Colonic mucosa (tissue), 4 donors: ENCODE measurements at places on chromosomes 1 and 21. TPM values are rescaled to one million over a fixed set of nuclear protein-coding genes. Genes with fewer than 3 reads are reported as not detected.

DNA sequence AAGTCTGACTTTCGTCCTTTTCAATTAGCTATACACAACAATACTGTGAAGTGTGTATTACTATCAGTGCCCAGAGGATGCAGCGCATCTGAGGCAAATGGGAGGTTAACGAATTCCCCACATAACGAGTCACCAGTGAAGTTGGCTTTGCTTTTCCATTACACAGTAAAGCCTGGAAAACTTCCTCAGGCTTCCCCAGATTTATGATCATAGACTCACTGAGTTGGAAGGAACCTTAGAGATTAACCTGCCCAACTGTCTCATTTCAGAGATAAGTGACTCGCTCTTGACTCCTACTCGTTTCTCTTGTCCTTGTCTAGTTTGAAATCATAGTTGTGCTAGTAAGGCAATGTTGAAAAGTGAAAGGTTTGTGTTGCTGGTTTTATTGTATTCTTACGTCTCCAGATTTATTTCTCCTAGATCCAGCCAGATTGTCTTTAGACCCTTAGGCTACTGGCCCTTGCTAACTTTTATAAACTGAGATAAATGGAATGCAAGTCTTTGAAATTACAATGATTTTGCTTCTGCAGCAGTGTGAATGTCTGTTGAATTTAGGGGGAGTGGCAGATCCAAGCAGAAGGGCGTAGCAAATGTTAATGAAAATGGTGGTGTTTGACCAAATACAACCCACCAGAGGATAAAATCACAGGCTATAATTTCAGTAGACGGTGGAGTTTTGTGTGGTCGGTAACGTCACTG lies 17.3 kb downstream of the S1PR1 start:
- H3K27ac ChIP-seq = no peak overlapping the region
- peaks cover 4% of the 10 kb centered on the region for H3K4me1 ChIP-seq
- no peak for DNase-seq
- H3K36me3 ChIP-seq = no peaks in the 10 kb centered on the region
- H3K27me3 ChIP-seq = no peaks in the 10 kb centered on the region
- no peak overlapping the region for H3K4me3 ChIP-seq

DNA sequence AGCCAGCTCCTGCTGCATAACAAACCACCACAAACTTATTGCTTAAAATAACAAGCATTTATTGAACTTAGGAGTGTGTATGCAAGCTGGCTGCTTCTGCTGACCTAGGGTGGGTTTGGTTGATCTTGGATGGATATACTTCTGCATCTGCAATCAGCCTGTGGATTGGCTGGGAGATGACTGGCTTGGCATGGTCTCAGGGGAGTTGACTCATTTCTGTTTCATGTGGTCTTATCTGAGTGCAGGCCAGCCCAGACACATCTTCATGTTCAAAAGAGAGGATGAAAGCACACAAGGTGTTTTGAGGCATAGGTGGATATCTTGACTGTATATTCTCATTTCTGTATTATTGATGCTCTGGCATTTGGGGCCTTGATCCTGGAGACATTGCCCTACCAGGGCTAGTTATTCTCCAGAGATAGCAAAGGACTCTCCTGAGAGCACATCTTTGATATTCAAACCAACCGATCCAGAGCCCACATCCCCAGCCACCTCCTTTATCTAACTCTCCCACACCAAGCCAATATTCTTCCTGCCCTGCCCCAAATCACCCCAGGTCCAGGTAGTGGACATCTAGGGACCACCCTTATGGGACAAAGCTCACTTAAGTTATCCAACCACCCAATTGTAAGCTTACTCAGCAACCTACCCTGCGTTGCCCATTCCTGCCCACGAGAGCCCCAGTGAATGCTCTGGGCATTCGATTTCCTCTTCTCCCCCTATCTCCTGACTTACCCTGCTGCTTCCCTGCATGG lies 350.8 kb downstream of the PTPRU start:
- H3K27ac ChIP-seq = no peak overlapping the region
- H3K4me3 ChIP-seq = no peak overlapping the region
- no peaks in the 10 kb centered on the region for H3K36me3 ChIP-seq
- H3K4me1 ChIP-seq = no peaks in the 10 kb centered on the region
- no peaks in the 10 kb centered on the region for H3K27me3 ChIP-seq
- DNase-seq = no peak

DNA sequence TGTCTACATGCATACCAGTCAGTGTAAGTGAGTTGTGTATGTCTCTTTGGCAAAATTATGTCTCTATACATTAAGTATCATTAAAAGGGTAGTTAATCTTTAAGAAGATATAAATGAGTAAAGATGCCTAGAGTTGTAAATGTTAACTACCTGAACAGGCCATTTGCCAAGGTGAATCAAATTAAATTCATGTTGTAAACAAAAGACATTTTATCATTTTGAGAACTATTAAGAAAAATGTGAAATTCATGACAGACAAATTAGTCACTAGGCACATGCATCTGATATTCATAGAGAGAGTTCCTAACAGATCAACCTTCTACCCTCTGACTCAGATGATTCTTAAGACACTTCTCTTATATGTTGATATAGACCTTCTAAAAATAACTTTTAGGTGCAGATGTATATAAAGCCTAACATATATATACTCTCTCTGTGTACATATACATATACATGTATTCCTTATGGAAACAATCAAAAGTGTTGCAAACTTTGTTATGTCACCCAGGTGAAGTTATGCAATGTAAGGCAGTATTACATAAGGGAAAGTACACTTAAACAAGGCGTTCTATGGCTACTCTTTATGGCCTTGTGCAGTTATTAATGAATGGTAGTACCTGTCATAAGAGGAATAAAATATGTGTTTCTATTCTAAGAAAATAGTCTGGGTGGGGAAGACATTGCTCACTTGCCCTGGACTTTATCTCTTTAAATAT lies at the start of gene TMPRSS15:
Gene TMPRSS15, minus strand, starts transcription at position 51 of the 716 bp plus-strand sequence. CDS start 163 bp downstream, outside the sequence.
- H3K4me1 ChIP-seq = no peaks in the 10 kb centered on the region
- no peak within 1 kb of the TSS for H3K4me3 ChIP-seq
- DNase-seq = no peak
- H3K27me3 ChIP-seq = no peaks in the 10 kb centered on the region
- no peak within 1 kb of the TSS for H3K27ac ChIP-seq

DNA sequence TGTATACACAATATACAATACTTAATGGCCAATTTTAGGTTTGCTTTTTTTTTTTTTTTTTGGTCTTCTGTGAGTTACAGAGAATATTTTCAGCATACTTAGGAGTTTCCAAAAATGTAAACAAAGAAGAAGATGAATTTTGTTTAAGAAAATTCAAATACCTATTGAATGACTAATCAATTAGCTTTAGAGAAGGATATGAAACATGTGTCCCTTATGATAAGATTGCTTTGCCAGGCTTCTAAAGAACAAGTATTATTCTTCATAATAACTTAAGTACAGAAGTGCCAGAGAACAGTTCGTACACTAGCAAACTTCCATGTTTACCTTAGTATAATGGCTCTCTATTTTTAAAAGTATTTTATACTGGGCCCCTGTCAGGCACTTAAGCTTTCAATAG lies 1191.0 kb upstream of the NCAM2 start:
- no peaks in the 10 kb centered on the region for H3K36me3 ChIP-seq
- H3K27me3 ChIP-seq = no peaks in the 10 kb centered on the region
- H3K27ac ChIP-seq = no peak overlapping the region
- no peak overlapping the region for H3K4me3 ChIP-seq
- DNase-seq = no peak
- H3K4me1 ChIP-seq = no peaks in the 10 kb centered on the region

GRCh38 chr1:34858901-34859445 lies 576 bp downstream of the SMIM12 start:
- no peaks in the 10 kb centered on the region for H3K27me3 ChIP-seq
- DNase-seq = peak; percentile 28
- H3K4me1 ChIP-seq = peaks cover 4% of the 10 kb centered on the region
- H3K4me3 ChIP-seq = peak overlapping the region; percentile 95
- H3K36me3 ChIP-seq = peaks cover 7% of the 10 kb centered on the region

DNA sequence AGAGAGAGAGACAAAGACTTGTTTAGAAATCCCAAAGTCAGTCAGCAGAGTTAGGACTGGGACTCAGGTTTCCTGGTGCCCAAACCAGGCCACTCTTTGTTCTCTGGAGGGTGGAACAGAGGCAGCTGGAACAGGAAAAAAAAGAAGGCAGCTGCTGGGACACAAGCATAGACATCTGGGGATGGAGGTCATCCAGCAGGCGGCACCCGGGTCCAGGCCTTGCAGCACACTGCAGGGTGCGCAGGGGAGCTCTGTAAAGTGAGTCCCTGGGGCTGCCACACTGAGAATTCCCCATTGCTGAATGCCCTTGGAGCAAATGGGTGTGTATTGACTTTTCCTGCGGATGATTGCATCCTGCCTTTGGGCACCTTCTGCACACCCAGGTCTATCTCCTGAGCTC lies 222.9 kb upstream of the CSF3R start:
- H3K27me3 ChIP-seq = no peaks in the 10 kb centered on the region
- DNase-seq = no peak
- no peaks in the 10 kb centered on the region for H3K4me1 ChIP-seq
- no peak overlapping the region for H3K27ac ChIP-seq
- H3K4me3 ChIP-seq = no peak overlapping the region

DNA sequence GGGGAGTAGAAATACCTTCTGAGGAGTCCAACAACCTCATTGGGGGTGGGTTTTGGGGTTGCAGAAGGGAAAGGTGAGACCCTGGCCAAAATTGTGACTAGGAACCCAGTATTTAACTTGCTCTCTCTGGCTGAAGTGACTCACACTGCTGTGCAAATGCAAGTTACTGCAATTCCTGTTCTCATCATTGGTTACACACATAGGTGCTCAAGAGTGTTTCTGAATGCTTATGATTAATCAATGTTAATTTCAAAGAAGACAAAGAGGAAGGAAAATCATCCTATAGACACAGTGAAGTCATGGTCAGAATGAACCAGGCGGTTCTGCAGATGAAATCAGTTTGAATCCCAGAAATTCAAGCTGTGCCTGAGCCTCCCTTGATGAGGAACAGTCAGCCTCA lies 3.1 kb downstream of the ASCL5 start:
- H3K4me1 ChIP-seq = no peaks in the 10 kb centered on the region
- H3K36me3 ChIP-seq = no peaks in the 10 kb centered on the region
- no peak overlapping the region for H3K27ac ChIP-seq
- H3K4me3 ChIP-seq = no peak overlapping the region
- DNase-seq = no peak
- no peaks in the 10 kb centered on the region for H3K27me3 ChIP-seq

DNA sequence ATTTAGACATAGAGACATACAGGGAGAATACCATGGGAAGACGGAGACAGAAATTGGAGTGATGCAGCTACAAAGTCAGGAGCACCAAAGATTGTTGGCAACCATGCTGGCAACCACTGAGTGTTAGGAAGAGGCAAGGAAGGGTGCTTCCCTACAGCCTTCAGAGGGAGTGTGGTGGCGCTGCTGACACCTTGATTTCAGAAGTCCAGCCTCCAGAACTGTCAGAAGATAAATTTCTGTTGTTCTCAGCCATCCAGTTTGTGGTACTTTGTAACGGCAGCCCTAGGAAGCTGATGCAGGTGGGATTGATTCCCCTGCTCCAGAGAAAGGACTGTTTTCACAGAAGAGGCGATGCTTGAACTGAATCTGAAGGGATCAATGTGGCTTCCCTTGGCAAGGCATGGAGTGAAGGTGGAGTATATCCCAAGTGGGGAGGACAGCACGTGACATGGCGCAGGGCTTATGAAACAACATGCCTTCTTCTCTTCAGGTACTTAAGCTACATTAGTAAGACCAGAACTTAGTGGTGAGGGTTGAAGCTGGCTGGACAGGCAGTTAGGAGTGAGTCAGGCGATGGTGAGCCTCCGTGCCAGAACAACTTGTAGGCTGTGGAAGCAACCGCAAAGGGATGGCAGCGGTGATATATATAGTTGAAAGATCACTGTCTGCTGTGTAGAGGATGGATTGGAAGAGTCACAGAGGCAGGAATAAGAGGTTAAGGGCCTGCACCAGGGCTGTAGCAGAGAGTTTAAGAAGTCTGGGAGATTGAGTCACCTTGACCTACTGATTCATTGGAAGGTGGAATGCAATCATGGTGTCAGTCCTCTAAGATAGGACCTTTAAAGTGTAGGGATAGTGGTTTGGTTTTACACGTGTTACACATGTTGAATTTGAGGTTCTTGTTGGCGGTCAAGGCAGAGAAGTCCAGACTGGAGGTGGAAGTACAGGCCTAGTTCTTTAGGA lies 2.1 kb downstream of the LEPR start:
- DNase-seq = no peak
- peaks cover 10% of the 10 kb centered on the region for H3K4me1 ChIP-seq
- H3K27ac ChIP-seq = peak overlapping the region; percentile 99

ANXA9 gene
- total RNA-seq = 0.40 TPM

DNA sequence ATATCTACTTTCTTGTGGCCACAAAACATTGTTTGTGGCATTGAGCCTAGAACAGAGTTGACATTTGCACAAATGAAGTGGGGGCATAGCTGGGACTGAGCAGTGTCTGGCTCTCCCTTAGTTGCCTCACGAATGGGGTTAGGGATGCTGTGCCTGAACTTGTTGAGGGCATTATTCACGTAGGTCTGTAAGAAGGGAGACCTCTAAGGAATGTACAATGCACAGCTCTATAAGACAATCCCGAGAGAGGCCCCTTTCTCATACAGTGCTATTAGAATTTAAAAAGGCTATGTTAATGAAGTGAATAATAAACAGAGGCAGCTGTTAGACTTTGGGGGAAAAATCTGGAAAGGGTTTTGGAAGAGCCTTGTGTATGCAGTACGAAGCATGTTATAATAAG lies 118.4 kb upstream of the DEPDC1 start:
- no peaks in the 10 kb centered on the region for H3K36me3 ChIP-seq
- H3K4me3 ChIP-seq = no peak overlapping the region
- no peaks in the 10 kb centered on the region for H3K27me3 ChIP-seq
- no peak for DNase-seq

DNA sequence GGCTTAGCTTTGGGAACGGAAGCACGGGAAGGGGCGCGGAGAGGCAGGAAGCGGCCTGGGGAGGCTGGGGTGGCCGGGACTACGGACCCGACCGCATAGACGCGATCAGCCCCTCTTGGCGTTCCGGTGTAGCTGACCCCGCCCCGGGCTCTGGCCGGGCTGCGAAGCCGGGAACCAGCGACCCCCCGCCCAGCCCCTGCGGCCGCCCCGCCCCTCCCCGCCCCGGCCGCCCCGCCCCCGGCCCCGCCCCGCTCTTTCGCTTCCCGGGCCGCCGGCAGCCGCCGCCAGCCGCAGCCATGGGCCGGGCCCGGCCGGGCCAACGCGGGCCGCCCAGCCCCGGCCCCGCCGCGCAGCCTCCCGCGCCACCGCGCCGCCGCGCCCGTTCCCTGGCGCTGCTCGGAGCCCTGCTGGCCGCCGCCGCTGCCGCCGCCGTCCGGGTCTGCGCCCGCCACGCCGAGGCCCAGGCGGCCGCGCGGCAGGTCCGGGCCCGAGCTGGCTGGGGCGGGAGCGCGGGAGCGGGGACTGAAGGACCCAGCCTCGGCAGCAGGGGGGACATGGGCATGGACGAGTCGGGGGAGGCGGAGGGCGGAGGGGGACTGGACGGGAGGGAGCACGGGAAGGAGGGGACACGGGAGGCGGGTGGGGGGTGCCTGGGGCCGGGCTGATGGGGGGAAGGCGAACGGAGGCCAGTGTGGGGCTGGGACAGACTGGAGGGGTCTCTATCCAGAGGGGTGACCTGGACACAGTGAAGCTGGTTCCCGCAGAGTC lies at the start of gene SELENON:
Gene SELENON, plus strand, starts transcription at position 259 of the 768 bp plus-strand sequence. Its CDS starts 38 bp downstream, at position 297.
- H3K36me3 ChIP-seq = no peaks in the 10 kb centered on the region
- peak within 1 kb of the TSS; percentile 43 for H3K4me3 ChIP-seq
- peak within 1 kb of the TSS; percentile 61 for H3K27ac ChIP-seq
- H3K4me1 ChIP-seq = no peaks in the 10 kb centered on the region
- peak; percentile 49 for DNase-seq

- H3K4me3 ChIP-seq = no peak overlapping the region
- no peak for DNase-seq
- no peaks in the 10 kb centered on the region for H3K36me3 ChIP-seq
- H3K27me3 ChIP-seq = no peaks in the 10 kb centered on the region
- no peak overlapping the region for H3K27ac ChIP-seq
Measured at GRCh38 chr1:79568411-79568810, 561.9 kb upstream of the ADGRL4 start.
